ENCODE measurements at places on chromosomes 11 and 22.
A peak's percentile ranks its signal among the peaks of the same experiment; 100 is the strongest.

DNA sequence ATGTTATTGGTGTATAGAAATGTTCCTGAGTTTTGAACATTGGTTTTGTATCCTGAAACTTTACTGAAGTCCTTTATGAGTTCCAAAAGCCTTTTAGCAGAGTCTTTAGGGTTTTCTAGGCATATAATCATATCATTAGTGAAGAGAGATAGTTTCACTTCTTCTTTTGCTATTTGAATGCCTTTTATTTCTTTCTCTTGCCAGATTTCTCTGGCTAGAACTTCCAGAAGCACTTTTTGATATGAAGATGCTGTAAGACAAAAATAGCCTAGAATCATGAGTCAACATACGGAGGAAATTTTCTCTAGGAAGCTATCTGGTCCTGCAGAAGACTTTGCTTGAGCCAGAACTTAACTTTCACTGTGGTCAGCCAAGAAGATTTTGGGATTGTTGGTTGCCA, 86.7 kb upstream of the IZUMO1R start:
- DNase-seq = no peak

DNA sequence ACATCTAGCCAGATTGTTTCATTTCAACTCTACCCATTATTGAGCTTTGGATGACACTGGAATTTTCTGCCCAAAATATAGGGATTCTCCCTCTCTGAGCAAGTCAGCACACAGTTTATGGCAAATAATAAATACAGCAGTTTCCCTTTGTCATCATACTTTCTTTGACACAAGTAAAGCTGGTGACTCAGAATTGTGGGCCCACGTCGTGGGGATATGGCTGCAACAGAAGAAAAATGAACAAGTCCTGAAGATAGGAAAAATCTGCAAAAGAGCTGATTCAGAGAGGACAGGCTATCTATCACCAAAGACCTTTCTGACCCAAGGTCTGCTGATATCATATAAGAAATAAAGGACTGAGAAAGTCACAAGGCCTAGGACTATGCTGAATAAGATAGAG, 236.3 kb upstream of the ZC3H12C start:
- DNase-seq = no peak

DNA sequence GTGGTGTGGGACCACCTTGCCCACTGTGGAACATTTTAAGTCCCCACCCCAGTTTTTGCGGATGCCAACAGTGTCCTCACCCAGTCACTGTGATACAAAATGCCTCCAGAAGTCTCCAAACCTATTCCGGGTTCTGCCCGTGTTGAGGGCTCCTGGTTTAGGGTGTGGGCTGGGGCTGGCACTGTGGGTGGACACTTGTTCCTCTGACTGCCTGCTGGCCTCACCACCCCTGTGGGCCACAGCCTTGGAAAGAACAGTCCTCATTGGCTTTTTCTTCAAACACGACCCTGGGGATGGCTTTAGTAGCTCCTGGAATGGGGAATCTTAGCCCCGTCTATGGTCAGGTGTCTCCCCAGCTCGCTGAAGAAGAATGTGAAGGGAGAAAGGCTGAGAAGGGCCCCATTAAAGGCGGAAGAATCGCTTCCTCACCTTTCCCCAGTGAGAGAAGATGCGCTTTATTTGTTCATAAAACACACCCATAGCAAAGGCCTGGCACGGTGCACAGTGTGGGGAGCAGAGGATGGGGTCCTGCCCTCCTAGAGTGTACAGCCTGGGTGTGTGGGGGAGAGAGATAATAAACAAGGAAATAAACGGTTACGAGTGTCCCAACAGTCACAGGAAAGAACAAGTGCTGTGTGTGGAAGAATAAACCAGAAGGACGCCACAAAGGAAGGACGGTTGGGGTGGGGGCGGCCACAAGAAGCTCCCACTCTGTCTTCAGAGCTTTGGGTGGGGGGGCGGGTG, 91.6 kb upstream of the SLC22A12 start:
- no peak for DNase-seq

- DNase-seq = no peak
Measured at GRCh38 chr11:2762451-2762850, 62.7 kb upstream of the KCNQ1OT1 start.

GRCh38 chr11:9765320-9766101, 101.6 kb downstream of the SWAP70 start:
- no peak for DNase-seq

- DNase-seq = no peak
Measured at GRCh38 chr11:75553889-75554257, 8.2 kb upstream of the SERPINH1 start.

GRCh38 chr11:295351-296170, 3.8 kb downstream of the IFITM5 start:
- no peak for DNase-seq

GRCh38 chr22:39365492-39365780, 15.6 kb downstream of the SYNGR1 start:
- no peak for DNase-seq

GRCh38 chr11:25576320-25576719, 755.6 kb upstream of the ANO3 start:
- no peak for DNase-seq

DNA sequence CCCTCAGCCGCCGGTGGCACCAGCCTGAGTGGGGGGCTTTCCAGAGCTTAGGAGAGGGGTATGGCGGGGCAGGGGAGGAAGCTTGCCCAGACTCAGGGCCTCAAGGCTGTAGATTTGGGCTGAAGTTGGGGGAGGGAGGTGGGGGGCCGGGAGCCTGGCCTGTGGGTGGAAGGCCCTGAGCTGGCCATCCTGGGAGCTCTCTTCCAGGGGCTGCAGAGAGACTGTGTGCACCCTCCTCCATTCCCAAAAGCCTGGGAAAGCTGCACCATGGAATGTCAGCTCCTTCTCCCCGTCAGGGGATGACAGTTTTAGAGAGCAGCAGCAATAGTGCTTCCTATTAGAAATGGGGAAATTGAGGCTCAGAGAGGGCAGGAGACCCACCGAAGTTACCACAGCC, 1.0 kb downstream of the SYT12 start:
- DNase-seq = no peak

- no peak for DNase-seq
Measured at GRCh38 chr11:112523477-112523876, 262.8 kb upstream of the PLET1 start.

DNA sequence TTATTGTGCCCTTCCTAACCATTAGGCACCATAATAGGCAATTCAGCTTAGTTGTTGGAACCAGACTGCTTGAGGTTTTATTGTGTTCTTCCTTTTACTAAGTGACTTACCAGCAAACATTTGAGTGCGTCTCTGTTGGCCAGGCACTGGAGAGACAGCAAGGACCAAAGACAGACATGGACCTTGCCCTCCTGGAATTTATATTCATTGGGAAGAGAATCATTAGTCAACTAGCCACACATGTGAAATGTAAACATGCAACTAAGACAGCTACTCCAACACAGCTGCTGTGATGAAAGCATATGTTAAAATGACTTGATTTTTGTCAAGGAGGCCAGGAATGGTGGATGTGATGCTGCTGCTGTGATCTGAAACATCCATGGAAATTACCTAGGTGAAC, 106.4 kb downstream of the TRAF6 start:
- DNase-seq = no peak

GRCh38 chr11:130156108-130157022, 3.2 kb upstream of the ST14 start:
- DNase-seq = no peak

DNA sequence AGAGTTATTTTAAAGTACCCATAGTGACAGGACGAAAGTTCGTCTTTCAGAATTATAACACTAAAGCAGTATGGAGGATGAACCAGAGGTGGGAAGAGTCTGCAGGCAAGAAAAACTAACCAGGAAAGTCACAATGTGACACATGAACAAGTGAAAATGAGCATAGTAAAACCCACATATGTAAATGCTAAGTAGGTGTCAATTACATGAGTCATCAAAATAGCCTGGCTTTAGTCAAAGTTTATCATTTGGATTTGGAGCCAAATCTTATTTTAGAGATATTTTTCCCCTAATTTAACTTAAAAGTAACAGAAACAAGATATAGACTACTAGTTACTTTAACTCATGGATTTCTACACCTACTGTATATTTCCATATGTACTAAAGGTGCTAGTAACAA, 159.8 kb downstream of the GRIA4 start:
- no peak for DNase-seq

DNA sequence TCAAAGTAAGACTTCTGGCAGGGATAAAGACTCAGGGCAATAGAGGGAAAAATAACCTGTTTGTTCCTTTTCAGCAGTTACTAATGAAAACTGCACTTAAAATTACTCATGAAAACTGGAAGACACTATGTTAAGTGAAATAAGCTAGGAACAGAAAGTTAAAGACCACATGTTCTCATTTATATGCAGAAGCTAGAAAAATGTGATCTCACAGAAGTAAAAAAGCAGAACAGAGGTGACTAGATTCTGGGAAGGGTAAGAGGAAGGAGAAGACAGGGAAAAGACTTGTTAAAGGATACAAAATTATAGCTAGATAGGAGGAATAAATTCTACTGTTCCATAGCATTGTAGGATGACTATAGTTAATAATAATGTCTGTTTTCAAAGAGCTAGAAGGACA, 22.2 kb downstream of the HPS5 start:
- DNase-seq = no peak

- DNase-seq = no peak
Measured at GRCh38 chr11:121553806-121554205, 101.0 kb upstream of the SORL1-AS1 start.

- no peak for DNase-seq
Measured at GRCh38 chr11:33697997-33698396, 2.6 kb downstream of the C11orf91 start.

GRCh38 chr22:44588348-44588747, 90.3 kb upstream of the RTL6 start:
- no peak for DNase-seq

DNA sequence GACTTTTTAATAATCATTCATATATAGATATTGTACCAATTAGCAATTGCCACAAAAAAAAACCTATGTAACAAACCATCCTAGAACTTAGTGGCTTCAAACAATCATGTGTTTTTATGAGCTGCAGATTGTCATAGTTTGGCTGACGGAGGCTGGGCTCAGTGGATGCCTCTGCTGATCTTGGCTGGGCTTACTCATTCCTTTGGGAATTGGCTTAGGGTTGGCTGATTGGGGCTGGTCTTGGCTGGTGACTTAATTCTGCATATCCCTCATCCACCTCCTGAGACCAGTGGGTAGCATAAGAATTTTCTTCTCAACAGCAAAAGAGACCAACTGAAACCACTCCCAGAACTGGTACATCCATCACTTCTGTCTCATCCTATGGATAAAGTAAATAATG, 57.9 kb upstream of the PHF21B start:
- DNase-seq = no peak

DNA sequence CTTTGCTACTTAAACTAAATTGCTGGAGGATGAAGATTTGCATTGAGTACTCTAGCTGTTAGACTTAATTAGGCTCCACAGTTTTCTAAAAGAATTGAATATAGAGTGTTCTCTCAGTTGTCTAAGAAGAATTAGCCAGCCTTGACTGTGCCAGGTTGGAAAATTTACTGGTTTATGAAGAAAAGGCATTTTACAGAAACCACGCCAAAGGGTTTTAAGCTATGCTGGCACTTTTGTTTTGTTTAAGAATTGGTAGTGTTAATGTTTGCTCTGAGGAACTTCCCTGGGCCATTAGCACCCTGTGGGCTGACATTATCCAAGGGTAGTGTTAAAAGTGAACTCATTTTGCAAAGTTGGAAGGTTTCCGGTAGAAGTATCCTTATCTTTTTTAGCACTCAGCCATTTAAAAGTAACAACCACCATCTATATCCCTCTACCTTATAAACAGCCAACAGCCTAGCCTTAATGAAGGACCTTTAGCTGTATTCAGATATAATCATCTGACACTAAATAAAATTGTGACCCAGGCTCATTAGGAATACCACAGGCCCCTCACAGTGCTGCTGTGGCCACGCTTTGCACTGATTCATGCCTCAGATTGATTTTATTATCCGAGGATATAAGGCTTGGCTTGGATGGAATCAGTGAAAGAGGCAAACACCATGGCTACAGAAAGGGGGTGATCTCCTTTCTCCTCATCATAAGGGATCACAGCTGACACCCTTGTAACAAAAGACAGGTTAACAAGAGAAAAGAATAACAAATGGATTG, 158.9 kb downstream of the NCAM1 start:
- DNase-seq = no peak

DNA sequence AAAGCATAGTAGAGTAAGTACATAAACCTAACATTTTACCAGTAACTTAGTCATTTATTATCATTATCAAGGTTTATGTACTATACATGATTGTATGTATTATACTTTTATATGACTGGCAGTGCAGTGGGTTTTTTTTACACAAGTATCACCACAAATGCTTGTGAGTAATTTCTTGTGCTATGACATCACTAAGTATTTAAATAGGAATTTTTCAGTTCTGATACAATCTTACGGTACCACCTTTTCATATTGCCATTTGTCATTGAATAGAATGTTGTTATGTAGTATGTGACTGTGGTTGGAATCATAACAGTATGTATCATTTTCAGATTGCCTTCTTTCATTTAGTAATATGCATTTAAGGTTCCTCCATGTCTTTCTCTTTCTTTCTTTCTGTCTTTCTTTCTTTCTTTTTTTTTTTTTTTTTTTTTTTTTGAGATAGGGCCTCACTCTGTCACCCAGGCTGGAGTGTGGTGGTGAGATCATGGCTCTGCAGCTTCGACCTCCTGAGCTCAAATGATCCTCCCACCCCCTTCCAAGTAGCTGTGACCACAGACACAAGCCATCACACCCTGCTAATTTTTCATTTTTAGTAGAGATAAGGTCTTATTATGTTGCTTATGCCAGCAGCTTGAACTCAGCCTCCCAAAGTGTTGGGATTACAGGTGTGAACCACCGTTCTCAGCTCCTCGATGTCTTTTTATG, 18.6 kb downstream of the ATM start:
- no peak for DNase-seq

GRCh38 chr11:27158456-27159334, 118.1 kb downstream of the BBOX1 start:
- peak; percentile 67 for DNase-seq

- peak; percentile 29 for DNase-seq
Measured at GRCh38 chr11:123475469-123475868, 45.4 kb downstream of the GRAMD1B start.

- no peak for DNase-seq
Measured at GRCh38 chr11:131413217-131413616, 42.8 kb downstream of the NTM start.

DNA sequence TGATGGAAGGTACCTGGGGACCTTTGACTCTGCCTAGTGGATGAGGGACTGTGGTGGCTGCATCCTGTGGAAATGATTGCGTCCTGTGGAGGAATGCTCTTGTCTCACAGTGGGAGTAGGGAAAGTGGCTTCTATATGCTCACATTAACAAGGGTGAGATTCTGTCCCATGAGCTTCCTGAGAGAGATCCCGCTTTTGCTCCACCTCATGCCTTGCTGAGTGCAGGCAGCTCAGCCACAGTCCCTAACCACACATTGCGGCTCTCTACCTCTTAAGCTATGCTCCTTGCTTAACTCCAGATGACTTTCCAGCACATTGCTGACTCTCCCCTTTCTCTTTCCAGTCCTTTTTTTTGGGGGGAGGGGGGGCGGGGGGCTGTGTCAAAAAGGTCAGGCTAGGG, 45.0 kb downstream of the TEAD1 start:
- DNase-seq = no peak

GRCh38 chr11:76047766-76048165, 158.5 kb downstream of the WNT11 start:
- DNase-seq = no peak

GRCh38 chr11:99316776-99317520, 296.2 kb downstream of the CNTN5 start:
- DNase-seq = no peak

- no peak for DNase-seq
Measured at GRCh38 chr11:68200639-68201038, 12.5 kb downstream of the KMT5B start.

All from HAP-1 (cell line).